ENCODE measurements at places on chromosomes 12 and 14. TPM values are rescaled to one million over a fixed set of nuclear protein-coding genes. Genes with fewer than 3 reads are reported as not detected.

The ARHGEF40 gene
- total RNA-seq: 8.6 TPM

The COQ10A gene
- 14.2 TPM for total RNA-seq

The TMEM117 gene
- 1.7 TPM for total RNA-seq

The OASL gene
- total RNA-seq: 2.5 TPM

The SDR9C7 gene
- not detected for total RNA-seq

All from A549 treated with Hydrocortisone at 1 μM for 4 hours (cell line).